ENCODE measurements at places on chromosomes 1 and 21.

- DNase-seq, result peak; percentile 47
These were observed 50.7 kb upstream of the EDARADD start for GRCh38 chr1:236343246-236343870.

DNA sequence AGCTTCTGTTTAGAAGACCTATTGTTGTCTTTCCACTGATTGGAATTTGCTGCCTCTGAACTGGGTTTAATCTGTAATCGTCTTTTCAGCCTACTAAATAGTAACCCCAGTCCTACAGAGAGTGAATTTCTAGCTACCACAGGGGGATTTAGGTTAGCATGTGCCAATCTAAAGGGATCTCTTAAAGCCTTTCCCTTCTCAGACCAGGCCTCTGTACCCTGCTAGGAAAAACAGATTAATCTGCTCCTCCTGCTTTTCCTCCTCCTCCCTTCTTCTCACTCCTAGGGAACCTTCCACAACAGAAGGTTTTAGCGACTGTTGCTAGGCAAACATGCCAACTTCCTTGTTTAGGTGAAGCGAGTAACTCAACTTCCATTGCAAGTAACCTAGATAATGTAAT, 1.3 kb upstream of the RC3H1 start:
- DNase-seq, result peak; percentile 52

DNA sequence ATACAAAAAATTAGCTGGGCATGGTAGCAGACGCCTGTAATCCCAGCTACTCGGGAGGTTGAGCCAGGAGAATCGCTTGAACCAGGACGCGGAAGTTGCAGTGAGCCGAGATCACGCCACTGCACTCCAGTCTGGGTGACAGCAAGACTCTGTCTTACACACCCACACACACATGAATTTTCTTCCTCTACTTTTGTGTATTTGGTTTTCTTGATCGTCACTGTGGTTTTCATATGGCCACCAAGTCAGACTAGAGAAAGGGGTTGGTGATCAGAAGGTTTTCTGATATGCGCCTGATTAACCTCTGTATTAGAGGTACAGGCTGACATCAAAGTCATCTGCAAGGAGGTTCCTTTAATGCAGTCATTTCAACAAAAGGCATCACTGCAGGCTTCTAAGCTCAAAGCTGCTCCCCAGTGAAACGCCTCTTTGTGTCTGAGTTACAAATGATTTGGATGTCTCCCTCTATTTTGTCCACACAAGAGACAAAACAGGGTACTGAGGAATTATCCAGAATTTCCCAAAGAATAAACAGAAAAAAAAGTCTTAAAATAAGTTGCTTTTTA, 11.1 kb downstream of the SH2D1B start:
- DNase-seq, result no peak

DNA sequence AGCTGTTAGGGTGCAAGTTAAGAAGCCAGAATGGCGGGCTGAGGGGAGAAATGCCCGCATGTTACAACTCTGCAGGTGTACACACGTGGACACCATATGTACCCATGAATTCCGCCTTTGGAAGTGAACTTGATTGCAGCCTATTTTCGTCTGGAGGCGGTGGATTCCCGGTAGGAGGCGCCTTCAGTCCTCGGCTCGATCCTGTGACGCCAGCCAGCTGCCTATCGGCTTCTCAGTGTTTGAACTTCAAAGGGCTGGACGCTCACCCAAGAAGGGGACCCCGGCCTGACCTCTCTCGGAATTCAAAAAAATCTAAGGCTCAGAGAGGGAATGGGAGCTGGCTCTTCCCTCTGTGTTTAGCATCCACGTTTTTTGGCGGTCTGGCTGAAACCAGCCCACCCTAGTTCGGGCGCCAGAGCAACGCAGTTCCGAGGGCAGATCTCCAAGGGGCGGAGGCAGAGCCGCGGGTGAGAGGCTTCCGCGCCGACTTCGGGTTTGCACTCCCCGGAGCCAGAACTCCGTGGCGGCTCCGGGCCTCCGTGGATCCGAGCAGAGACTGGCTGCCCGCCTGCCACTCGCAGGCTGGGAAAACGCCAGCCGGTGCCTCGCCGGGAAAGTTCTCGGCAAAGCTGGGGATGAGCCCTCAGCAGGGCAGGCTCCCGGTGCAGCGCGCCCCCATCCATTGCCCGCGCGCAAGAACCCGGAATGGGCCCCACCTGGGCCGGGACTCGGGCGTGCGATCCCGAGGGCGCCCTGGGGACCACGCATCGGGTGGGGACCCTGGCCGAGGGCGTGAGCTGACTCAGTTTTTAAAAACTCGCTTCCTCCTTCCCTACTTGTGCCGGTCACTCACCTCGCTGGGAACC, 996 bp upstream of the TMEM51 start:
- DNase-seq, result peak; percentile 74

DNA sequence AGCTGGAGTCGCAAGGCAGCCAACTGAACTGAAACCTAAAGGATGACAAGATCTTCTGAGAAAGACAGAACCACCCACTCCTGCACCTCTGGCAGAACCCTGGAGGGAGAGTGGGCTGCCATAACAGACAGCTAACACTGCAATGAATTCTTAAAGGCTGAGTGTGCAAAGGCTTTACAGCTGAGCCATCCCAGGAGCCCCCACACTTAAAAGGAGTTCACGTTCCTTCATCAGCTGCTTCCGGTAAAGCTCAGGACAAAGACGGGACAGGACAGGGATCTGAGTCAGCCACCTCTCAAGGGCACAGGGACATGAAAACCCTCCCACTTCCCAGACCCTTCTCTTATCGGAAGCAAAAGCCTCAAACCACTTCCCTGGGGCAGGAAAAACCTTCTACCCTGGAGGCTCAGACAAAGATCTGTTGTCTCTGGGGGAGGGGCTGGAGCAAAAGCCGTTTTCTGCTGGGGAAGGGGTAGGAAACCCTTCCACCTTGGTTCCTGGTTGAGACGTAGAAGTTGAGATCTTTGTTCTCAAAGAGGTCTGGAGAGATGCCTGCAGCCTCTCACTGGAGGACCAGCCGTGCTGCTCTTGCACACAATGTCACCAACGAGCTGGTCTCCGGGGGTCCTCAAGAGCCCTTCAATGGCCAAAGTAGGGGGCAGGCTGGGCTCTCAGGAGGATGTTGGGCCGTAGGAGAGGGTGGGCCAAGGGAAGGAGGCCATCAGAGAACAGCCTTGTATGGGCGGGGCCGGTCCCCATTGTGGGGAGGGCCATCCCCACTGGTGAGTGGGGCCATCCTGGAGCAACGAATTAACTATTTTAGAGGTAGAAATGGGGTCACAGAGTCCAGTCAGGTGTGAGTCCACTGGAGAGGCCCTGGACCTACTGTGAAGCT, 452.4 kb downstream of the PTPRU start:
- DNase-seq, result no peak

DNA sequence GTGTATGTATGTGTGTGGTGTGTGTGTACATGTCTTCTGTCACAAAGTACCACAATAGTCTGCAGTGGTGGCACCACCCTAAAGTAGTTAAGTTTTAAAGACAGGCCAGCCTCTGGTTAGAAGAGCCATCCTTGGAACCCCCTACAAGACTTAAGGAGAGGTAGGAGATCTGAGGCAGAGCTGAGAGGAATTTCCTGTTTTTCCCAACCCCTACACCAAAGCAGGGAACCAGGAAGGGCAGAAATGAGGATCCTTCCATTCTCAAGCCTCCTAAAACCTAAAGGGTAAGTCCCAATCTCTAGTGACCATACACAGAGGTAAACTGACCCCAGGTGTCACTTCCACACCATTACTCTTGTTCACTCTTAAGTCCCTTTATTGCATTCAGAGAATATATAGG, 11.1 kb downstream of the PEA15 start:
- DNase-seq, result no peak
